Hepatocyte (in vitro differentiated cells): ENCODE measurements at places on chromosomes 3 and 15.

DNA sequence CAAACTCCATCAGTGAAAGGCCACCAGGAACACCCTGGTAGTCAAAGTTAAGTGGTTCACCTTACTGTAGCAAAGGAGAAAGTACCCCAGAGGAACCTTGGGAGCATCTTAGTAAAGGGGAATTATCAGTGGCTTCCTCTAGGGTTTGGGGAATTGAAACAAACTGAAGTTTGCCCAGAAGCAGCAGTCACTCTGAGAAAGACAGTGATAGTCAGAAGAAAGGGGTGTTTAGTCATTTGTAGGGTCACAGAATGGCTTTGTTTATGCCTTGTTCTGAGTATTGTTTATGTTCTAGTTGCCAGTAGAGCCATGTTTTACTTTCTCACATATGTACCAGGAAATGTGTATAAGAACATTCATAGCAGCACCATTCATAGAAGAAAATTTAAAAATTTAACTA, 93.8 kb downstream of the FHIT start:
- no peak for DNase-seq

DNA sequence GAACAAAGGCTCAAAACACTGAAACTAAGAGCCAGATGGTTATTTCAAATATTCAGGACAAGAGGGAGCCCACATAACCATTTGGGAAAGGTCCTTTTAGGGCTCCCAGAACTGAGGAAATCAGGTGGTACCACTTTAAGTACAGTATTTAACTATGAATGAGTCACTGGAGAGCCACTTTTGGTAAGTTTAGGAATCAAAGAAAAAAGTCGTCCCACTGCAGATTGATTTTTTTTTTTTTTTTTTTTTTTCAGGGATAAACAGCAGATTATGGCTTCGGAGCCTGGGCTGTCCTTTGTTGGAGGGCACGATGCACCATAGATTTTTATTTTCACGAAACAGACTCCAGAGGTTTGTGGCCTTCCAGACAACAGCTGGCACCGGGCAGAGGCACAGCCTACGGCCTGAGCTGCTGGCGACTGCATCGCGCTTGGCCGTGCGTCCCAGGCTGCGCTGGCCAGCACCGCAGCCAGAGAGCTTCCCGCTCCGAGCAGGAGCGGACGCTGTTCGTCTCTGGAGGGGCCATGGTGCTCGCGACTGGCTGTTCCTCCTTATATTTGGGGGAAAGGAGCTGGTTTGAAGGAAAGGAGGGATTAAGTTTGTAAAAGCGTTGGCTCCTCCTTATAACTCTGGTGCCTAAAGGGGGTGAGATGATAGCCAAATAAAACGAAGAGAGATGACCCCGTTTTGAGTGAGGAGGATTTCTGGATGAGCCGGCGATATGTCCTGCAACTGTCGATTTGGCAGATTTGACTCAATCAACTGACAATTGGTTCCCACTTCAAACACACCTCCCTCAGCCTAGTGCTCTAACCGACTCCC, 152.9 kb upstream of the GOLIM4 start:
- DNase-seq, result peak; percentile 59

DNA sequence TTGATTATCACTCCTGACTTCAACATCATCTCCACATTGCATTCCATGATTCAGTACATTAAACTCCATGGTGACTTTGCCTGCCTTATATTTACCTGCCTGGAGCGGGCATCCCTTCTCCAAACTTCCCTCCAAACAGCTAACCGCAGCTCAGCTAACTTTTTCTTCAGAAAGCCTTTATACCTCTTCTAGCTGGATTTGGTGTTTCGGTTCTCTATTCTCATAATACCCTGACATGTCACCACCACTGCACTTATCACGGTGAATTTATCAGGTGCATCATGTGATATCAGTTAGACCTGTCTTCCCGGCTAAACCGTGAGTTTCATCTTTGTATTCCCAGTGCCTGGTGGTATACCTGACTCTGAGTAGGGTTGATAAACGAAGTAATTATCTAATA, 367.6 kb downstream of the UNC13C start:
- no peak for DNase-seq

DNA sequence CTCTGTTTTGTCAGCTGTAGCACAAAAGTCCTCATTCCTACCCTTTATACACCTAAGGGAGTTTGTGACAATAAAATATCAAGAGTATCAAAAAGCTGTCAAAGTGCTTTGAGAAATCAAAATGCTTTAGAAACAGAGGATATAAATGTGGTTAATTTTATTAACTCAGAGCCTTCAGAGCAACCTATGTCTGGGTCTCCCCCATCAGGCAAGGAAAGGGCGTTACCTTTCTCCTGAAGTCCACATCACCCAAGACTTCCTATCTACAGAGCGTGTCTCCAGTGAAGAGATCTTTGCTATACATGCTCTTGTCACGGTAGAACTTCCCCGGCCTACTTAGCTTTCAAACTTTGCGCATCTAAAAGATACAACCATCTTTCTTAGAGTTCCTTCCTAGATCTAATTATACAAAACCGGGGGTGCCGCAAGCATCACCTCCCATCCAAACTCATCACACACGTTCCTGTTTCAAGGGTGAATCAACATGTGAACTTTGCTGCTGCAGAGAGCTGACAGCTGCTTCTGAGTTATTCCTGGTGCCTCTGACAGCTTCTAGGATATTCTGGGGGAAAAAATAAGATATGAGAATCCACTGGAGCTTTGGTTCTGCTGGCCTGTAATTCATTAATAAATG, 93.0 kb downstream of the RARB start:
- DNase-seq, result no peak

- no peak for DNase-seq
Observed at GRCh38 chr3:48617559-48617958, 4.0 kb downstream of the TMEM89 start.
